A172 (cell line): ENCODE measurements at places on chromosomes 11 and 22. TPM values are rescaled to one million over a fixed set of nuclear protein-coding genes. Genes with fewer than 3 reads are reported as not detected.

- DNase-seq = no peak
Measured at GRCh38 chr22:36135306-36135980, 25.1 kb downstream of the APOL3 start.

DNA sequence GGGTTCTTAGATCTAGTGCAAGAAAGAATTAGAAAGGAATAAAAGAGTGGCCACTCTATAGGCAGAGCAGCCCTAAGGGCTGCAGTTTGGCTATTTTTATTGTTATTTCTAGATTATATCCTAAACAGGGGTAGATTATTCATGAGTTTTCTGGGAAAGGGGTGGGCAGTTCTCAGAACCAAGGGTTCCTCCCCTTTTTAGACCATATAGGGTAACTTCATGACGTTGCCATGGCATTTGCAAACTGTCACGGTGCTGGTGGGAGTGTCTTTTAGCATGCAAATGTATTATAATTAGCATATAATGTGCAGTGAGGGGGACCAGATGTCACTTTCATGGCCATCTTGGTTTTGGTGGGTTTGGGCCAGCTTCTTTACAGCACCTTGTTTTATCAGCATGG, 44.6 kb downstream of the METTL15 start:
- no peak for DNase-seq

DNA sequence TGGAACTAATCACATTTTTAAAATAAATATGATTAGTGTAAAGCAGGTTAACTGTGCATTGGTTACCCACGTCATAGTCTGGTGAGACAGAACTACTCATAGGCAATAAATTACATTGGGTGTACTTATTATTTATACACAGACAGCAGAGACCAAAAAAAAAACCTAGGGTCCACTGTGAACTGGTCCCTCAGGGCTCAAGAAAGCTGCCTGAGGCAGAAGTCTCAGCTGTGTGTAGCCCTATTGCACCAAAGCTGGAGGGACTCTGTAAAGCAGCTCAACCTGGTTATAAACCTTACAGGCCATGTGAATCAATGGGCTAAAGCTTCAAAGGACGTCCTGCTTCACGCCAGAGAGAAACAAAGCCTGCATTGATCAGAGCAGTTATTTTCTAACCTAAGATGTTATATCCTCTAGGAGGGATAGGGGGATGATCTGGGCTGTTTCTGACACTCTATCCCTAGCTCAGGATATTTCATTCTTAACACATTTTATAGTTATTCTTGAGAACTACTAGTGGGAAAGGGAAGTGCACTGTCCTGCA, 432.2 kb upstream of the ANO3 start:
- DNase-seq = no peak

DNA sequence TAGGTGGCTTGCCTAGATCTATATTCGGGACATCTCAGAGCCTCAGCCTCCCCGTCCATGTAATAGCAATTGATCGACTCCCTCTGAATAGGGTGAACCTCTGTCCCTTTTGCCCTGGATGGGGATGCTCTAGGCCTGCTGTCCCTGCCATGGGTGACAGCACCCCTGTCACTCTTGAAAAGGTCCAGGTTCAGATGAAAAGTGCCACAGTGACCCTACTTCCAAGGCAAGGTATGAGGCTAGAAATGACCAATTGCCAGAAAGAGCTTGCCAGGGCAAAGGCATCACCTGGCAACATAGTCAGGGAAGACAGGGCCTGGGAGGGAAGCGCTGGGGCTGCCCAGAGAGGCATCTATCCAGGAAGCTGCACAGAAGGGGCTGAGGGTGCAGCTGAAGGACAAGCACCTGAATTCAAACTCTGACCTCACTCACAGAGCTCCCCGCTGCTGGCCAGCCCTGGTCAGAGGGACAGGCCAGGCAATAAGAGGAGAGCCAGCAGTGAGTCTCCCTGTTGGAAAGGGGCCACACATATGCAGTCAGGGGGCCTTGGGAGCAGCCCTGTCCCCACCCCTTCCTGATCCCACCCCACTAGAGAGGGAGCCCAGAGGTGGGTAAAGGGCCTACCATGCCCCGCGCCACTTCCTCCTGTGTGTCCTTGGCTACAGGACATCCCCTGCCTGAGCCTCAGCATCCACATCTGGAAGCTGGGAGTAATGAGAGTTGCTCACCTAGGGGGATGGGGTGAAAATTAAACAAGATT, 9.0 kb upstream of the APOBEC3A start:
- no peak for DNase-seq

COPB1 gene
- 318 and 333 TPM in 2 replicates for total RNA-seq

CARD10 gene
- 20.4 and 41.0 TPM in 2 replicates for total RNA-seq
